ENCODE measurements at places on chromosomes 12 and 14.

- no peak for DNase-seq
Observed at GRCh38 chr14:59460378-59460777, 4.8 kb downstream of the GPR135 start.

- DNase-seq = no peak
Observed at GRCh38 chr12:27627123-27627852, 69.0 kb upstream of the REP15 start.

DNA sequence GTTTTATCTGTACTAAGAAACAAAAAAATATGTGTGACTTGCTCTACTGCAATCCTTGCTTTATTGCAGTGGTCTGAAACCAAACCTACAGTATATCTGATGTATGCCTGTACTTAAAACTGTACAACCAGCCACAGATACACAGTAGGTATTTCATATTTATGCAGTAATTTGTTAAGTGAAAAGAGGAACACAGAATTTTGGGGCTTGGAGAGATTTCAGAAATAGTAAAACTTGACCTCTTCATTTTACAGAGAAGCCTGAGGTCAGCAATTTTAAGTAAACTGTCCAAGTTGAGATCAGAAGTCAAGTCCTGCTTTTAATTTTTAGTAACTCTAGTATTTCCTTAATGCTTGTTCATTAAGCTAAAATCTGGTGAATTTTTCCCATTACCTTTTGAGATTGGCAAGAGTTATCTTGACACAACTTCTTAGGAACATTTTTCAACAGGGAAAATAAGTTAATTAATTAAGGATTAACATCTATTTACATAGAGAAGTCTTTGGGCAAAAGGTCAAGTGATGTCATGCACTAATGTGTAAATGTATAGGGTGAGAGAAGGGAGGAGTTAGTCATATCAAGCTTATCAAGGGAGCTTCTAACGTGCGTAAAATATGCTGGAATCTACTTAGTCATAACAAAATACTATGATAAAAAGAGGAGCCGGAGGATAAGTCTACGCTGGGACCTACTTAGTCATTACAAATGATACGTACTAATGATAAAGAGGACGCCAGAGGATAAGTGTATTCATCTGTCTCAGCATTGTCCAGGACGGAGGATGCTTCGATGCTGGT lies 66.0 kb upstream of the GTF2A1 start:
- no peak for DNase-seq

GRCh38 chr12:51972849-51973273 lies 21.4 kb downstream of the ACVR1B start:
- peak; percentile 45 for DNase-seq

DNA sequence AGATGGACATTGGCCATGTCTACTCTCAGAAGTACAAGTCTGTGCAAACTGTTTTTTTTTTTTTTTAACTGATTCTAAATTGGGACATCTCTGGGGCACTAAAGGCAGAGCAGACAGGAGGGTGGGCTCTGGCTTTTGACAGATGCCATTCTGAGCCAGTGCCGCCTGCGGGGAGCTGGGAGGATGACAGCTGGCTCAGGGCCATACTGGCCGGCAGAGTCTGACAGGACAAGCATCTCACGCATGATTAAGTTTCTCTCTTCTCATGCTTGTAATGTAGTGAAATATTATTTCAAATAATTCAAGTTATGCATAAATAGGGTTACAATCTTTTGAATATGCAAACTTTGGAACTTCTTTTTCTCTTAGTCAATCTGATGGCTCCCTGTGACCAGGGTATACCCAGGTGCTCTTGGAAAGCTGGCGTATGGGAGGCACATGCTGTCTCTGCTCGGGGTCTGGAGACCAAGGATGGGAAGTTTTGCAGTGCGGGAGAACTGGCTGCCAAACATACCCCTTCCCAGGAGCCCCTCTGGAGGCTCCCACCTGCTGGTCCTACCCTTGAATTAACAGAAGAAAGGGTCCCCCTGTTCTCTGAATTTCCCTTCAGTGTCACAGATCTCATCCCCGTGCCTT lies 7.6 kb downstream of the CDCA4 start:
- DNase-seq = no peak

GRCh38 chr14:38958589-38958988 lies 144.4 kb downstream of the SEC23A start:
- DNase-seq = no peak

GRCh38 chr14:71209888-71210287 lies 302.6 kb downstream of the PCNX1 start:
- DNase-seq = no peak

- no peak for DNase-seq
Observed at GRCh38 chr12:89932954-89933353, 224.3 kb upstream of the ATP2B1 start.

- no peak for DNase-seq
Observed at GRCh38 chr12:96658075-96658474, 168.7 kb downstream of the CFAP54 start.

DNA sequence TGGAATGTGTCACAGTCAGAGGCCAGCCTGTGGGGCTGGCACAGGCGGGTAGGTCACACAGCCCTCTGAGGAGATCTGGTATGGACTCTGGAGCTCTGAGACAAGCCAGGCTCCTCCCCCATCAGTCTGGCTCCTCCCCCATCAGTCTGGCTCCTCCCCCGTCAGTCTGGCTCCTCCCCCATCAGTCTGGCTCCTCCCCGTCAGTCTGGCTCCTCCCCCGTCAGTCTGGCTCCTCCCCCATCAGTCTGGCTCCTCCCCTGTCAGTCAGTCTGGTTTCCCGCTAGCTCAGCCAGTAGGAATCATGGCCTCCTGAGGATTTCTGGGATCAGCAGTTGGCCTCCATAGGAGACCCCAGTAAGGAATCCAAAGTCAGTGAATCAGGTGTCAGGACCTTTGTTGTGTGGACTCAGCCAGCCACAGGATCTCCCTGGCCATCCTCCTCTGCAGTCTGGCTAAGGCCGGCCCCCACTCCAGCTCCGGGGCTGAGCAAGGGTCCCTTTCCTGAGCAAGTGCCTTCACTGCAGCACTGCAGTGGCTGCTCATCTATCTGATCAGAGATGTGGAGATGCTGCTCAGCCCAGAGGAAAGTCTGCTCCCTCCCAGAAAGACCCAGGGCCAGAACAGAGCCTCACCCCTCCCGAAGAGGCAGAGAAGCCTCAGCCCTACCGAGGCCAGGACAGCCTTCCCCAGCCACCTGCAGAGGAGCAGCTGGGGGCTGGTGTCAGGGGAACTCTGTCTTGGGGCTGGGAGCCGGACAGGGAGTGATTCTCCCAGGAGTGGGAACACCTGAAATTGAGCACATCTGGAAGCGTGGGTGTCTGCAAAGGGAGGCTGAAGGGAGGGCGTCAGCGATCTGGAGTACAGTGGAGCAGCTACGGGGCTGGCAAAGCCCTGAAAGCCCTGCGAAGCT lies 35.7 kb downstream of the IQSEC3 start:
- no peak for DNase-seq

DNA sequence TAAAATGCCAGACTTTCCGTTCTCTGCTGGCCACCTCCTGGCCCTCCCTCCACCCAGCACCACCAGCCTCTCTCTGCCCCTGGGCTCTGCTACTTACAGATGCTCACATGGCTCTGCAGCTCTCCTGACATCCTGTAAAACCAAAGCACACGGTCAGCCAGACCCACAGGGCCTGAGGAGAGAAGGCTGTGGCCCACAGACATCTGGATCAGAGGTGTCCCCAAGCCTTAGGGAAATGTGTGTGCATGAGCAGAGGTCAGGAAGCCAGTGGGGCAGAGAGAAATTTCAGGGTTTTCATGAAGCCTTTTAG lies 11.5 kb downstream of the KRT77 start:
- no peak for DNase-seq

- no peak for DNase-seq
Observed at GRCh38 chr12:541676-542324, 82.1 kb downstream of the B4GALNT3 start.

DNA sequence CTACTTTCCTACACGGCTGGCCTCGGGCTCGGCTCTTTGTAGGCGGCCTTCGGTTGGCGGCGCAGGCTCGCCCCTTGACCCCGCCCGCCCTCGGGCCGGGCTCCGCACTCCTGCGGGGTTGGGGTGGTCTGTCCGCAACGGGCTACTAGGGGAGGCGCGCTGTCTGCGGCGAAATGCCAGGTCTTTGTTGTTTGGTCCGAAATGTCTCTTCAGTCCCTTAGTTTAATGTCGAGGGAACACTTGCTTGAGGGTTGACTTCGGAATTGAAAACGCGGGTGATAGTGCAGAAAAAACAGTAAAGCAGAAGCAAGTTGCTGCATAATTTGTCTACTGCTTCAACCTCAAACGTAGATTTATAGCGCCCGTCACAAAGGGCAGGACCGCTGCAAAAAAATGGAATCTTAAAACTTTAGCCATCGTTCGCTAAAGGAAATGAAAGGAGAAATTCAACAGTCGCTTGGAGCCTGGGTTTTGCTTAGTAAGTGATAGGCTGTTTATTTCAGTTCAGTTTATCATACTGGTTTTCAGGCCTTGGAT lies 390 bp downstream of the JKAMP start:
- no peak for DNase-seq

DNA sequence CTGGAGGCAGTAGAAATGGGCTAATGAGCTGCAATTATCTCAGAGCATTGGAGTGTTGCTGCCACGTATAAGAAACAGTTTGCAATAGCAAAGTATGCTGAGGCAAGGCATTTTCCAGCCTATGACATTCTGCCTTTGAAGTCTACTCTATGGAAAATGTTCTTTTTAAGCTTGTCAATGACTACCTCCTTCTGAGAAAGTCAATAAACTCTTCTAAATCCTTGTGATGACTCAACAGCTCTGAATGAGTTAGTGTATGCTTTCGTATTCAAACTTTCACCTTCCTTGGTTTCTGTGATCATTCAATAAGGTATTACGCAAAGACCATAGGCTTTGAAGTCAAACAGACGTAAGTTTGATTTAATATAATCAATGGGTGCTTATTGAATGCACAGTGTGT lies 111.2 kb downstream of the CAPZA3 start:
- no peak for DNase-seq

GRCh38 chr12:104626069-104626837 lies 169.5 kb downstream of the CHST11 start:
- no peak for DNase-seq

- no peak for DNase-seq
Observed at GRCh38 chr12:118606690-118607089, 230.3 kb downstream of the SUDS3 start.

- DNase-seq = no peak
Observed at GRCh38 chr12:52899338-52900035, 5.4 kb downstream of the KRT8 start.

GRCh38 chr12:125443341-125443740 lies 378.1 kb downstream of the AACS start:
- DNase-seq = no peak
